T-cell (primary cell): ENCODE measurements at places on chromosomes 7 and 10. TPM values are rescaled to one million over a fixed set of nuclear protein-coding genes. Genes with fewer than 3 reads are reported as not detected.

FFAR4 gene
- not detected for total RNA-seq

CLEC2L gene
- total RNA-seq, result not detected

CHST12 gene
- 30.8 TPM for total RNA-seq

INTS1 gene
- total RNA-seq, result 131 TPM

VPS37D gene
- total RNA-seq, result 0.93 TPM

ABCB8 gene
- 72.4 TPM for total RNA-seq

CDK14 gene
- total RNA-seq, result 6.6 TPM

MINDY3 gene
- 30.1 TPM for total RNA-seq

TBATA gene
- not detected for total RNA-seq

SKAP2 gene
- total RNA-seq, result 8.1 TPM

METTL27 gene
- 0.45 TPM for total RNA-seq

PYROXD2 gene
- total RNA-seq, result 19.7 TPM

HTR7 gene
- total RNA-seq, result not detected

MKX gene
- 0.16 TPM for total RNA-seq

C10orf105 gene
- 0.15 TPM for total RNA-seq

DNA sequence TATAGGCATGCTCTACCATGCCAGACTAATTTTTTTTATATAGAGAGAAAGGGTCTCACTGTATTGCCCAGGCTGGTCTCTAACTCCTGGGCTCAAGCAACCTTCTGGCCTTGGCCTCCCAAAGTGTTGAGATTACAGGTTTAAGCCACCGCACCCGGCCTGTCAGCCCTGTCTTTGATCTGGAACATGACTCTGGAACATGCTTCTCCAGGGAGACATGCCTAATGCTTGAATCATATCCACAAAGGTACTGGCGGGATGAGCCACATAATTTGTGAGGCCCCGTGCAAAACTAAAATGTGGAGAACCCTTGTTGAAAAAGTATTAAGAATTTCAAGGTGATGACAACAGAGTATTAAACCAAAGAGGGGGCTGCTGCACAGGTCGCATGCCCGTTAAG is 282.8 kb downstream of the ARHGAP12 start:
- DNase-seq, result no peak

DNA sequence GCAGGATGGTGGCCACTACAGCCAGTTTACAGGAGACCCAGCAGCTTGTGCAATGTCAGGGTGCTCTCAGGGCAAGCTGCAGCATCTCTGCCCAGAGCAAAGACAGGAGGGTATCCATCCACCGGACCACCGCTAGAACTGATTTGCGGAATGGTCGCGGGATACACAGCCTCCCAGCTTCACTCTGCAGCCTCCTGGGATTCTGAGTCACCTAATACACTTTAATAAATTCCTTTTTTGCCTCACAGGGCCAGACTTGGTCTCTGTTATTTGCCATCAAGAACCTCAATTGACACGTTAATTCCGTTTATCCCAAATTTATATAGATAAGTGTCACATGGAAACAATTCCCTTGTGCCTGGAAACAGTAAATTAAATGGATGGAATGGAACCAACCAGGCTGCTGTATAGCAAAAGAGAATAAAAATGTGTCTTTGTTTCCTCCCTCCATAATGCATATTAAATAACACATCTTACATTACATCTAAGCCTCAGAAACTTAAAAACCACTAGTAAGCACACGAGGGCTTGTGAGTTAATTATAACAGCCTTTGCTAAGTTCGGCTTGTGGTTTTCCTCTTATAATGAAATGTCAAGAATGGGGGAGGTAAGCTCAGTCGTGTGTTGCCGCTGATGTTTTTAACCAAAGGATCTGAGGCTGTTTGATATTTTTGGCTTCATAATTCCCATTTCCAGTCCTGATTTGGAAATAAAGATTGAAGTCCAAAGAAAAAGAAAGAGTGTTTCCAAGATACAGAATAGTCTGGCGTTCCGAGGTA is 52.1 kb downstream of the ADRB1 start:
- no peak for DNase-seq

GRCh38 chr10:101920546-101920945 is 76.9 kb upstream of the KCNIP2 start:
- no peak for DNase-seq

- DNase-seq, result no peak
Observed at GRCh38 chr10:130746311-130746710, 565.2 kb downstream of the TCERG1L start.

GRCh38 chr7:112072541-112073245 is 133.5 kb downstream of the DOCK4 start:
- DNase-seq, result no peak

DNA sequence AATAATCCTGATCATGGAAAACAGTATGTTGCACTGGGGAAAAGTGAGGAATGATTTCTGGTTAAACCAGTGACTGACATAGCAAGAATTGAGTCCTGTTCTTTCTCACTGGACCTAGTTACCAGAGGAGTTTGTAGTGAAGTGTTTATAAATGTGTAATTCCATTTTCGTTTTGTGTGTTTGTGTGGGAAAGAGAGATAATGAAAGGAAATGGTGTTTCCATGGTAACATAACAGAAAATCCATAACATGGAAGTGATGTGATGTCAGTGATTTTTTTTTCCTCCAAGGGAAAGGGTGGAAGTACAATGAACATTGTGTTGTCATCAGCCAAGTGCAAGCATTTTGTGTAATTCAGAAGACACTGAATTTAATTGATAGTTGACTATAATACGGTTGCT is 283.9 kb downstream of the PLXDC2 start:
- DNase-seq, result no peak

DNA sequence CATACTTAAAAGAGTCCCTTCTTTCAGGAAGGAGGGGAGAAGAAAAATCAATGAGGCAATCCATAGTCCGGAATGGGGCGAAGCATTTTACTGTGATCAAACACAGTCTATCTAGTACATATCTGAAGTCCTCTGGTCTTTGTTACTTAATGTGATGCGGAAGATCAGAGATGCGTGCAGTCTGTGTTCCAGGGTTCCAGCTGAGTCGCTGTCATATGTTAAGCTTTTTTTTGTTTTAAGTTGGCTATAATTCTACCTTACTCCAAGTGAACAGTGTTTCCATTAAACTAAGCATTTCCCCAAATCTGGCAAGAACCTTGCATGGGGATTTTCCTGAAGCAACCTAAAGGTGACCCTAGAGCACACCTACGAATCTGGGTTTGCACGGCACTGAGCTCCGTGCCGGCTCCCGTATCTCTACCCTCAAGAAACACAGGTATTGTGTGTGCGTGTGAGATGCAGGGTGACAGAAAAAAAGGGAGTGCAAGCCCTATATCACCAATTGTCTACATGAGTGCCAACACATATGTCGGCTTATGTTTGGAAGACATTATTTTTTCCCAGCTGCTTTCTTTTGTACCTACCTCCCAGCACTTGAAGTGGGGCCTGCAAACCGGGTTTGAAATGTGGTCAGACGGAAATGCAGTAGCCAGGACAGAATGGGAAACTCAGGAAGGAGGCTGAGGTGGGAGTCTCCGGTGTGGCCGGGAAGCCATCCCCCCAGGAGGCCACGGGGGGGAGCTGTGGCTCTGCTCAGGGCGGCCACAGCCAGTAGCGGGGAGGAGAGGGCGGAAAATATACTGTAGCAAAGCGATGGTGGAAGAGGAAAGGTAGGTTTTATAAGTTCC is 435.8 kb upstream of the MGMT start:
- DNase-seq, result peak; percentile 55

DNA sequence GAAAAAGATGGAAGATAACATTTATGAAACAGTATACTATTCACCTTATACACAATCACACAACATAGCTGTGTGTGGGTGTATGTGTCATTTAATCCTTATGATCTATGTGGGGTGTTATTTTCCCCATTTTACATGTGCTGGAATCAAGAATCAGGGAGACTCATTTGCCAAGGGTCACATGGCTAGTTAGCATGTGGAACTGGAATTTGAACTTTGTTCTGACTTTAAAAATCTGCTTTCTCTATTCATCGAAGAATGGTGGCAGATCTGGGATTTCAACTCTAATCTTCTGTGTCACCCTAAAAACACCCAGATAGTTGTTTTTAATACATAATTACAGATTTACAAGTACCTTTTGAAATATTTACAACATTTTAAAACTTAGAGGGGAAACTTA is 65.2 kb downstream of the ADAM22 start:
- DNase-seq, result no peak

DNA sequence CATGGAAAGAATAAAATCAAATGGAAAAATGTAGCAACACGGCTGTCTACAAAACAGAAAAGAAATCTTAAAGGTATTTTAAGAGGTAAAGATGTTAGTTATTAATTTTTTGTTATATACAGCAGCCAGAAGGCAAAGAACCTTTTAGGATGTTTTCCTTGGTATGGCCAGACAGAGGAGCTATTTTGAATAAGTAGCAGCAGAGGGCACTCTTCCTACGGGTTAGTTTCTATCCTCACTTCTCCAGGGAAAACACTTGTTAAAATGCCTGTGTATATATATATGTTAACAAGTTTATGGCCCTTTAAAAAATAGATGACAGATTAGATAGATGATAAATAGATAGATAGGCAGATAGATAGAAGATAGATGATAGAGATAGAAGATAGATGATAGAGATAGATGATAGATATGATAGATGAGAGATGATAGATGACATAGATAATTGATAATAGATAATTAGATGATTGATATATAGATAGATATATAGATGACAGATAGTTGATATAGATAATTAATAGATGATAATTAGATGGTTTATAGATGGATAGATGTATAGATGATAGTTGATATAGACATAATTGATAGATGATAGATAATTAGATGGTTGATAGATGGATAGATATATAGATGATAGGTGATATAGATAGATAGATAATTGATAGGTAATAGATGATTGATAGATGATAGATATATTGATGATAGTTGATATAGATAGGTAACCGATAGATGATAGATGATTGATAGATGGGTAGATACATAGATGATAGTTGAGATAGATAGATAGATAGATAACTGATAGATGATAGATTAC is 57.8 kb upstream of the WIPF3 start:
- no peak for DNase-seq

- no peak for DNase-seq
Observed at GRCh38 chr7:110775046-110775445, 315.9 kb upstream of the LRRN3 start.

GRCh38 chr7:159195946-159196345 is 51.3 kb upstream of the VIPR2 start:
- DNase-seq, result no peak

DNA sequence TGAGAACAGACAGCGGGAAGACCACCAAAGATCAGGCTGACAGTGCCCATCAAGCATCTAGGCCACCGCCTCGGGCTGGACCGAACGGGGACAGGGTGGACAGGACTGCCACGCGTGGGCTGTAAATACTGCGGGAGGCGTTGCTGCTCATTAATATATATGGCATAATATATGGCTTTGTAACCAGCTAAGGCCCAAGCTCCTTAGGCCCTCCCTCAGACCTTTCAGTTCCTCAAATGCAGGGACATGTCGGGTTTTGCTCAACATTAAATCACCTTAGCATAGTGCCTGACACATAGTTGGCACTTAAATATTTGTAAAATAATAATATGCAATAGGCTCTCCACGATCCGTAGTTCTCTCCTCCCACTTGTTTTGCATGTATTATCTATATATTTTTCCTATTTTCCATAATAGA is 402 bp upstream of the TMEM168 start:
- no peak for DNase-seq

DNA sequence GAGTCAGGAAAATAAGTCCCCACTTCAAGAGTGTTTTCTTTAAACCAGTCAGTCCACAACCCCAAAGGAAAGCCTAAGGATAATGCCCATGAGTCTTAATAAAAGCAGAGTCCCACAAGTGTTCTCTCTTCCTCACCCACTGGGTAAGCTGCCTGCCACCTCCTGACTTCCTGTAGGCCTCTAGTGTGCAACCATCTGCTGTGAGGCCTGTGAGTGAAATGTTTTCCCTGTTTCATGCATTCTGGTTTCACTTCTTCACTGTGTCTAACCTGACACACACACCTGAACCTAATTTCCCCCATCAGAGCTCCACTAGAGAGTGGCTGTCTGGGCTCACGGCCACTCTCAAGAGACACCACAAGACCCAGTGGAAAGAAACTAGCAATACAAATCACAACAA is 38.9 kb upstream of the GDF10 start:
- peak; percentile 51 for DNase-seq

GRCh38 chr7:42283553-42283952 is 46.5 kb upstream of the GLI3 start:
- DNase-seq, result no peak

DNA sequence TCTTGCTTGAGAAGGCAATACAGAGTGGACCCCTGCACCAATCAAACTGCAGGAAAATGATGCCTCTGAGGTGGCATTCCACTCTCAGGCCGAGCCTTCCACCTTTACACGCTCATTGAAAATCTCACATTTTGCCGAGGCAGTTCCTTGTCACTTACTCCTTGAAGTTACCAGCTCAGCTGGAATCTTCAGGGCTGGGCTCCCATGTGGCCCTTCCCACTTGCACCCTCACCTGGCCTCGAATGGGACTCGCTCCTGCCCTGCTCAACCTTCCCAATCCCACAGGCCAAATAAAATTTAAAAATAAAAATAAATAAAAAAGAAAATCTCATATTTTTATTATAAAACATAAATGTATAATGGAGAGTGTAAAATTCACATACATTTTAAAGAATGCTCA is 790.7 kb upstream of the COBL start:
- no peak for DNase-seq

- no peak for DNase-seq
Observed at GRCh38 chr7:152568972-152569371, 107.0 kb downstream of the XRCC2 start.

DNA sequence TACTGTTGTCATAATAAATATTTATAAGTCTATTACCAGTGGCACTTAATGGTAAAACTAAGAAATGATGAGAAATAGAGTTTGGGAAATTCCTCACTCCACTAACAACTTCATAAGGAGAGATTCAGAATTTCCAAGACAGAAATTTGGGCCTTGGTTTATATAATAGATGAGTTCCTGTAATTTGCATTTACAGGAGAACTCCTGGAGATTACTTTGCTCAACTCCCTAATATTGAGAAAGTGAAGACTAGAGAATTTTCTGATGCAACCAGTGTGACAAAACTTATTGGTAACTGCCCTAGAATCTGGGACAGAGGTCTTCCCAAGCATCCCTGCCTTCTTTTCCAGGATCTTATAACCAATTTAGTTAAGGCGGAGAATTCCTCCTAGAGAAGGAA is 49.1 kb upstream of the GSAP start:
- no peak for DNase-seq

DNA sequence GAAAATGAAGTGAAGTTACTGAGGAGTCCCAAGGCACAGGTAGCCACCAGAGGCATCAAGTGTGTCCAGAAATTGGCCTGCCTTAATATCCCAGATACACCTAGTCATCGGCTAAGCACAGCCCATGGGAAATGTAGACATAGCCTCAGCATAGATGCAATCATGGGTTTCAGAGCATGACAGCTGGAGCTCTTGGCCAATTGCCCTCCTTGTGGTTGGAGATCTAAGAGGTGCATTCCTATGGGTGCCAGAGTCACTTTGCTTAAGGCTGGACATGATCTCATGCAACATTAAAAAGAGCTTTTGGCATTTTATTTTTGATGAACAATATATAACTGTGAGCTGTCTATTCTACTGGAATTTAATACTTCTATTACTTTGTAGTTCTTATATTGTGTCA is 758.0 kb upstream of the LRRTM3 start:
- no peak for DNase-seq
